NCI-H446 treated with DMSO at 0.1 percent for 48 hours (cell line): ENCODE measurements at places on chromosomes 16 and 17.

- no peak for DNase-seq
These were observed at the start of gene NTN1 for GRCh38 chr17:9021158-9021991. Gene NTN1, plus strand, starts transcription at chr17:9021510. Its CDS starts 864 bp downstream, at chr17:9022374.

DNA sequence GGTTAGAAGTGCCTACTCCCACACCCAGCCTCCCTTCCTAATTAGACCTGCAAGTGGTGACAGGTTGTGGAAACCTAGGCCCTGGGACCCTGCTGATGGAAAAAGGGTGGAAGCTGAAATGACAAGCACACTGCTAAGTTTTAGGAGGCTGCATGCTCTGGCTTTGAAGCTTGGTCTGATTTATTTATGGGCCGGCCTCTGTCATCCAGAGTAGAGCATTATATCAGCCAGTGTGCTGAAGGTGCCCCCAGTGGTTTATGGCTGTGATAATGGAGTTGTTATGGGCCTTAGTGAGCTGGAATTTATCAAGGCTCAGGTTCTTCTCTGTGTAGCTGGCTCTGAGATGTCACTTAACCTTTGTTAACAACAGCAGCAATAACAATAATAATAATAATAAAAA, 142.6 kb downstream of the UTP18 start:
- no peak for DNase-seq

GRCh38 chr17:17051380-17051779, 9.1 kb downstream of the MPRIP start:
- no peak for DNase-seq

DNA sequence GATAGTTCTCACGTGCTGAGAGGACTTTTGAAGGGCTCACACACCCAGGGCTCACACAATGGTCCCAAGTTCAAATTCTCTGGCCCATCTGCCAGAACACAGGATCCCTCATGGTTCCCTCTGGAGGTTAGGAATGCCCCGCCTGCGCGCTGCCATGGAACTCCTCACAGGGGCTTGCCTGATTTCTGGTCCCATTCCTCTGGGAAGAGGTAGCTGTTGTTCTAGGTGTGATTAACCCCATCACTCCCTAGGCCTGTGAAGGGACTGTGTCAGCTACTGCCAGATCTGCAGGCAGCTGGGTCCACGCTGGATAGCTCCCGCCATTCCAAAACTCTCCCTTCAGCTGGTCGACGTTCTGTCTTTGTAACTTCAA, 2.3 kb upstream of the ARMC5 start:
- DNase-seq: no peak

- DNase-seq: no peak
These were observed 31.3 kb upstream of the CBX4 start for GRCh38 chr17:79870540-79870939.

- DNase-seq: no peak
These were observed 3.8 kb downstream of the RAB37 start for GRCh38 chr17:74740641-74741387.

DNA sequence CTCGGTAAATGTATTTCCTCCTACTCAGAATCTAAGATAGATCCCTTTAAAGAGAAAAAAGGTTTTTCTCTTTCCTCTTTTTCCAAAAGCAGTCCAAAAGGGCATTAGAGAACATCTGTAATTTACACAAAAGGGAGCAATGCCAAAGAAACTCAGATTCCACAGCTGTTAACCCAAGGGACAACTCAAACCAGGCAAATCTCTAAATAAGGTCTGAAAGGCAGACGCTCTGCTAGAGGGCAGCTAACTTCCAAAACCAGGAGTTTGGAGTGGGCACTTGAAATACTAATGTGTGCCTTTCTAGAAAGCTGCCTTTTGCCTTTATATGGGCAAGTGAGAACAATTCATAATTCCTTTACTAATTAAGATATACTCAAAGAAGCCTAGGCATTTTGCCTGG, 435.7 kb downstream of the ZFHX3 start:
- DNase-seq: no peak

- no peak for DNase-seq
These were observed 32.5 kb downstream of the RPH3AL start for GRCh38 chr17:320139-320538.

- DNase-seq: no peak
These were observed 147.6 kb downstream of the C16orf95 start for GRCh38 chr16:87169509-87169995.

DNA sequence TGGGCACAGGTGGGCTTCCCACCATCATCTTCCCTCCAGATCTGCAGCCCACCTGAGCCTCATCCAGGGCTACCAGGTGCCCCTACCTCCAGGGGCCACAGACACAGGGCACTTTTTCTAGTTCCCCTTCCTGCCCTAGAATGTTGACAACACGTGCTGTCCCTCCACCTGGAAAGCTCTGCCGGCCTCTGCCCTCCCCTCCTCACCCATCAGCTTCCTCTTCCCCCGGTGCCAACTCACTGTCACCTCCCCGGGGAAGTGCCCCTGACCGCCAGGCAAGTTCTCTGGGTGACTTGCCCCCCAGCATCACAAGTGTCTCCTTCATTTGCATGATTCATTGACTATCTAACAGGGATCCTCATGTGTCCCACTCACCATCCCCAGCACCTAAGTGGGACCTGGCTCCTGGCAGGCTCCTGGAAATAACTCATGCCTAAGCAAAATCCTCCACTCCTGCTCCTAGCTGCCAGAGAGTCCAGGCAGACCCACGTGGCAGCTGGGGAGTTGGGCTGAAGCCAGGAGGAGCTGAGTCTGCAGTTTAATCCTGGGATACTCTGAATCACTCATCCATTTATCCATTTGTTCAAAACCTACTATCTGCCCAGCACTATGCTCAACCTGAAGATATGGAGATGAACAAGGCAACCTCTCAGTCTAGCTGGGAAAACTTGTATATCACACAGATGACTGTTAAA, 304.4 kb downstream of the FOXL1 start:
- no peak for DNase-seq

DNA sequence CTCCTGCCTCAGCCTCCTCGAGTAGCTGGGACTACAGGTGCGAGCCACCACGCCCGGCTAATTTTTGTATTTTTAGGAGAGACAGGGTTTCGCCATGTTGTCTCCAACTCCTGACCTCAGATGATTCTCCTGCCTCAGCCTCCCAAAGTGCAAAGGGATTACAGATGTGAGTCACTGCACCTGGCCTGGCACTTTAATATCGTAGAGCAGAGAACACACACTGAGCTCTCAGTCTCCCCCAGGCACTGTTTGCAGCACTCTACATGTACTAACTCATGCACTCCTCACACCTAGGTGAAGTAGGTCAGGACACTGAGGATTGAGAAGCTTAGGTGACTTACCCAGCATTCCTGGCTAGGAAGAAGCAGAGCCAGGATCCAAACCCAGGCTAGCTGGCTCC, 15.0 kb downstream of the C17orf100 start:
- DNase-seq: no peak

GRCh38 chr17:49528966-49529365, 33.9 kb downstream of the NGFR start:
- no peak for DNase-seq
